ENCODE measurements at places on chromosomes 1 and 21. TPM values are rescaled to one million over a fixed set of nuclear protein-coding genes. Genes with fewer than 3 reads are reported as not detected.

Gene OR2T11
- not detected for total RNA-seq

Gene SMPDL3B
- 0.10 TPM for total RNA-seq

Gene LAD1
- 0.07 TPM for total RNA-seq

DNA sequence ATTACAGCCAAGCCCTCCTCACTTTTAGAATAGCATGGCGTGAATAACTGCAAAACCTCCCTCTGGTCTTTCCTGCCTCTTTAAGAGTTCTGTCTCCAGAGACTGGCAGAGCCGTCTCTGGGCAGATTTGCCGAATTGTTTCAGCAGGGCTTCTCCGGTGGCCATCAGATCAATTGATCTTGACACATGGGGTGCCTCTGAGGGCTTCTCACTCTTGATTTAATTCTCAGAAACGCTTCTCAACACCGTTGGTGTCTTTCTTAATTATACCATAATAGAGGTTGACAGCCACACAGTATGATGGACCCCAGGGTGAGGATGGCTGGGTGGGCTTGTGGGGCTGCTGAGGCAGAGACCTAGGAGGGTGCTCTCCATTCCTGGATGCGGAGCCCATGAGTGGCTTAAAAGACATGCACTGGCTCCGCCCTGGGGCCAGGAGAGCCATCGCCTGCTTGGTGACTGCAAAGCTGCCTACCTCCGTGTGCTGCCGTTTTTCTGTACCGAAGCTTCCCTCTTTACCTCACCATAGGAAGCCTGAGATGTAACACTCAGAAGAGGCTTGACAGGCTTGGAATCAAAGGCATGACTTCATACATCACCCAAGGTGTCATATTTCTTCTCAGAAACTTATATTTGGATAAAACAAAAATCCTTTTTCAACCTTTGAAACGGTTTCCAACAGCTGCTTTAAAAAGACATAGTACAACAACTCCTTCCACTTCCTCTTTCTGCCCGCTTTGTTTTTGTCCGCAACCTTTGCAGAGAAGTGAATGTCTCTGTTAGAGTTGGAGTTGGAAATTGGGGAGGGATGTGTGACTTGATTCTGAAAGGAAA, 82.9 kb downstream of the GALNT2 start:
- no peak for DNase-seq

- no peak for DNase-seq
These were observed 2.1 kb upstream of the SLC44A5 start for GRCh38 chr1:75612976-75613375.

DNA sequence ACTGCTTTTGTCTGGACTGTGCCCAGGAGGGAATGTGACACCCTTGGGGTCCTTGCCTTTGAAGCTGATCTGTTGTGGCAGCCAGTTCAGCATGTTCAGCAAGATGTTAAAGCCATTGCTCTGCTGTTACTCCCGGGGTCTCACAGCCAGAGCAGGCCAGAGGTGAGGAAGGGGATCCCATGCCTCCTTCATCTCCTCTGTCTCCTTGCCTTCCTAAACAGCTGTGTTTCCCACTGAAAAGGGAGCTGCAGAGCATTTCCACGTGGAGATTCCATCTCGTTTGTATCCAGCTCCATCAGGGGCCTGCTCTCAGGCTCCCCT, 135.8 kb upstream of the COL6A1 start:
- no peak for DNase-seq

GRCh38 chr1:221039616-221040015, 160.4 kb downstream of the HLX start:
- peak; percentile 77 for DNase-seq

DNA sequence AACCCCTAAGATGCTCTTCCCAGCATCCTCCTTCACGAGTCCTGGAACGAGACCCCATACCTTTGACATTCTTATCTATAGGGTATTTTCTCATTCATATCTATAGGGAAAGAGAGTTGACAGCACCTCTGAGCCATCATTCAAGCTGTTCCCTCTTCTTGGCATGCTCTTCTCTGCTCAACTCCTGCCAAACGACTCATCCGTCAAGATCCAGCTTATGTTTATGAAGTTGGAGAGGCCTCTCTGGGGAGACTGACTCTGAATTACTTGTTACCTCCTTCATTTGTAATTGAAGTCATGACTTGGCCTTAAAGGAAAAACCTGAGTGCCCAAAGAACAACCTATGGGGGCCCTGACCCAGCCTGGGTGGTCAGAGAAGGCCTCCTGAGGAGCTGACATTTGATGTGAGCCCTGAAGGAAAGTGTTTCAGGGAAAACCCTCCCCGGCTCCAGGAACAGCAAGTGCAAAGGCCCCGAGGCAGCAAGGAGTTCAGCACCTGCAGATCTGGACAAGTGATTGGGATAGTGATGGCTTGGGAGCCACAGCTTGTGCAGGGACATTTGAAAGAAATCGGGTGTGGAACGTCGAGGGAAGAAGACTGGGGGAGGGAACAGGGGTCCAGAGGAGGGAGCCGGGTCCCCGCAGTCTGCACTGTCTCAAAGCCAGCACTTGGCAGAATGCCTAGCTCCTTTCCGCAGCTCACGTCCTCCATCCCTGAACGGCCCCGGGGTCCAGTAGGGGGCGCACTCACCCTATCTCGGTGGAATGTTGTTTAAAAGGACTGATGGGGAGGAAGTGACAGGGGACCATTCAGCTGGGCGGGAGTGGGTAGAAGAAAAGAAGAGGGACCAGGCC, 14.0 kb upstream of the CDA start:
- peak; percentile 85 for DNase-seq

Data from M059J (cell line).